ENCODE measurements at places on chromosomes 5 and 9. TPM values are rescaled to one million over a fixed set of nuclear protein-coding genes. Genes with fewer than 3 reads are reported as not detected.

Gene MUSK
- polyA plus RNA-seq = 0.63 TPM

Gene IFNA21
- not detected for polyA plus RNA-seq

Gene GRIA1
- polyA plus RNA-seq = 10.6 TPM

Gene OR13C3
- not detected for polyA plus RNA-seq

Gene SPARC
- polyA plus RNA-seq = 2,551 TPM

Gene ARID3C
- not detected for polyA plus RNA-seq

Gene NR4A3
- 0.42 TPM for polyA plus RNA-seq

Gene PCA3
- 0.41 TPM for polyA plus RNA-seq

Gene ELP1
- polyA plus RNA-seq = 49.3 TPM

Gene BHMT2
- polyA plus RNA-seq = 1.9 TPM

Gene PTGS1
- 4.0 TPM for polyA plus RNA-seq

Gene FGF1
- polyA plus RNA-seq = 1.4 TPM

Gene CAPSL
- 10.6 TPM for polyA plus RNA-seq

Measured in right lung (tissue), 10 donors.